CD4-positive, alpha-beta T cell treated with Interleukin-12 subunit alpha and Interleukin-12 subunit beta, for 1 hour (primary cell): ENCODE measurements at places on chromosomes 11 and 22.

DNA sequence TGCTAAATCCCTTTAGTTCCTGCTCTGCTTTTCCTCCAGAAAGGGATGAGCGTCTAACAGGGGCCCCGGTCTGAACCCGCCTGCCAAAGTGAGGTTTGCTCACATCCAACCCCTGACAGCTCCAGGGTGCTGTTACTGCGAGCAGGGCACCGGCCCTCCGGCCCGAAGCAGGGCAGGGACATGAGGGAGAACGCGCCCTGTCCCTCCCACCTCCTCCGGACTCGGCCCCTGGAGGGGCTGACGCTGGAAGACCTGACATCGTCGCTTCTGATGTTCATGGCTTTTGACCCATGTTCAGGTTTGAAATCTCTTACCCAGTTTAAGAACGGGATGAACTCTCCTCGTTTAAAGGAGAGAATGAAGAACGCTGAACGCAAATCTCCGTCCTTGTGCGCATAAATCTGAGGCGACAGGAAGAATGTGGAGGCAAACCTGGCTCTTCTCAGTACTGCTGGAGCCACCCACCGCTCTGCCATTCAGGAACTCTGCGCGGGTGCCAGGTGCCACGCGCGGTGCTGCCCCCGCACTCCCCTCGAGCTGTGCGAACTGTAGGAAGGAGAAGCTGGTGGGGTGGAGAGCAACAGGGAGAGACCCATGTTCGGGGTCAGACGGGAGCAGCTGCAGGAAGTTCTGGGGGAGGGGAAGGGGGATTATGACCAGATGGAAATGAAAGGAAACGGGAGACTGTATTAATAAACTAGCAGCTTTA lies 826 bp upstream of the EEF1G start:
- DNase-seq = no peak

- DNase-seq = no peak
These were observed 41.4 kb downstream of the MS4A2 start for GRCh38 chr11:60129853-60130252.

- no peak for DNase-seq
These were observed 29.3 kb downstream of the EIF3F start for GRCh38 chr11:8016440-8016839.

DNA sequence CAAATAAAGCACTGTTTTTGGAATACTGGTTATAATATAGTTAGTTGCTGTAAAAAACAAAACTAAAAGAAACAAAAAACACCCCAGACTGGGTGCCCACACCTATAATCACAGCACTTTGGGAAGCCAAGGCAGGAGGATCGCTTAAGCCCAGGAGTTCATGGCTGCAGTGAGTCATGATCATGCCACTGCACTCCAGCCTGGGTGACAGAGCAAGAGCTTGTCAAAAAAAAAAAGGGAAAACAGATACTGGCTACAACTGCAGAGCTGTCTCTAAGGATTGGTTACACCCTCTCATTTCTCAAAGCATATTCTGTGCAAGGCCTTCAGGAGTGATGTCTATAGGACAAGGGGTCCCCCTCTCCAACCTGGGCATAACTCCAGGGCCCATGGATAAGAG lies 14.6 kb upstream of the STK33 start:
- no peak for DNase-seq

DNA sequence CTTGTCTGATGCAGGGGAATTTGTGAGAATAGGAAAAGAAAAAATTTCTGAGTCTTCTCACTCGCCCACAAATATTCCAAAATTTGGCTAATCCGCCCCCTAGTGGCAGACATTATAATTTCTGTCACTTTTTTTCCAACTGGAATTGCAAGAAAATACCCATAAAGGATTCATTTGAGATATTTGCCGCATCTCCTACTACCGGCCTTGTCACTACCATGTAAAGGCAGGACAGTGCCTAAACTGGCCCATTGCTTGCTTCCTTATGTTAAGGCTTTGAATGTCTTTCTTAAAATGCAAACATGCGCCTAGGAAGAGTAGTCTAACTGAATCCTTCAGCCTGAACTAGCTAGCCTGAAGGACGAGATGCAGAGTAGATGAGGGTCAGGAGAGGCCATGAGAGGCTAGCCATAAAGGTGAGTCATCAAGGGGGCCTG lies 9.3 kb upstream of the CEP295 start:
- peak; percentile 49 for DNase-seq

GRCh38 chr11:114142707-114143106 lies 83.2 kb downstream of the ZBTB16 start:
- DNase-seq = no peak

- DNase-seq = peak; percentile 0
These were observed 1375.1 kb upstream of the TENM4 start for GRCh38 chr11:80815752-80816453.

DNA sequence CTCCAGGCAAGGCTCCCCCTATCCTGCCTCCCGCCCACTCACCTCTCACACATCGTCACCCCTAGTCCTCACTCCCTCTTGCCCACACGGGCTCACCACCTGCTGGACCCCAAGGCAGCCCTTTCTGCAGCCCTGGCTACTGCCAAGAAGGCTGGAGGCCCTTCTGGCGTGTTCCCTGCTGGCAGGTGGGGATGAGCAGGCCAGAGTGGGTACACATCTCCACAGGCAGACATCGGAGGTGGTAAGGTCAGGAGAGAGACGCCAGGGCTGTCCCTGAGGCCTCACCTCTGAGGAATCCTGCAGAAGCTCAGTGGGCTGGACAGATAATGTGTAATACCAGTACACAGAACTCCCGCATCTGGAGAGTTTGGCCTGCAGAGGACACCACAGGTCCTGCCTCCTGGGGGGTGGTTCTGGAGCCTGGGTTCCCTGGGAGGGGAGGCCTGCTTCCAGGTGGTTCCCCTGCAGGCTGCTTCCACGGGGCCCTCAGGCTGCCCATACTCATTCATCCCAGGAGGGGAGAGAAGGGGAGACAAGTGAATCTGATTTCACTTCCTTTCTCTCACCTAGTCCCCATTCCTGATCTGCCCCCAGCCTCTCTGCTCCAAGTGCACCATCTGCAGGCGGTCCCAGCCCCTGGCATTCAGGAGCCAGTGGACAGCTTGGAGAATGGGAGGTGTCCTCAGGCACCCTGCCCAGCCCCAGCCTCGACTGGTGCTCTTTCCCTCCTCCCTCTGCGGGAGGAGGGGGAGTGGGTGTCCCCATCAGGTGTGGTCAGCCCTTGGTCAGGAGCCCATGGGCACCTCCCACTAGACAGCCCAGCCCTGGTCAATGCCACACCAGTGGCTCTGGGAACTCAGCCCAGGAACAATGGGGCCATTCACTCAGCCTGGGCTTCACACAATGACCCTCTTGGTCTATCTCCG lies 6.1 kb upstream of the CHST1 start:
- no peak for DNase-seq

DNA sequence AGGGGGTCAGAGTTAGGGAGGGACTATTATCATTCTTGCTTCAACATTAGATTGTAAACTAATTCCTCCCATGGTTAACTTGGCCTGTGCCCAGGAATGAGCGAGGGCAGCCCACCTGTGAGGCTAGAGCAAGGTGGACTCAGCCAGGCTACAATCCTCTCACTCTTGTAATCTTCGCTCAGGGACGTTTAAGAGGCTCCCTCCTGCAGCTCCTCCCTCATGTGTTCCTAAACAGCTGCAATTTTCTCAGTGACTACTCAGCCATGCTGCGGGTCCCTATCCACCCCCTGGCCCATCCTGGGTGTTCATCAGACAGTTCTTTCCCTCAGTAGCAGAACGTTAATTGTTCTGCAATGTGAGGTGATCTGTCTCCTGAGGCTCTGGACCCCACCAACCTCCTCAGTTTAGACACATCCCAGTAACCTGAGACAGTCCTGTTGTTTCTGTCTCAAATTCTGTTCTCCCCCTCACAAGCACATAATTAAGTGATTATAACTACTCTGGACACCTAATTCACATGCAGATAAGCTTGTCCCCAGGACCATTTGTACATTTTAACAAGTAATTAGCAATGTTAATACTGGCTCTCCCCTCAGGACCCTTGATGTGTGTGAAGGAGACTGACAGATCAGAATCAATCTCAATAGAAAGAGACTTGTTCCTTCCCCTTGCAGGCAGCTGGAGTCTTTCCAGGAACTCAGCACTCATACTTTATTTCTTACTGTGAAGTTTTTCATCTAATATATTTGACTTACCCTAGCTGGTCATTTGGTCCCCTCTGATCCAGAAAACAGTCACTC lies 337.2 kb upstream of the B3GAT1 start:
- DNase-seq = no peak

DNA sequence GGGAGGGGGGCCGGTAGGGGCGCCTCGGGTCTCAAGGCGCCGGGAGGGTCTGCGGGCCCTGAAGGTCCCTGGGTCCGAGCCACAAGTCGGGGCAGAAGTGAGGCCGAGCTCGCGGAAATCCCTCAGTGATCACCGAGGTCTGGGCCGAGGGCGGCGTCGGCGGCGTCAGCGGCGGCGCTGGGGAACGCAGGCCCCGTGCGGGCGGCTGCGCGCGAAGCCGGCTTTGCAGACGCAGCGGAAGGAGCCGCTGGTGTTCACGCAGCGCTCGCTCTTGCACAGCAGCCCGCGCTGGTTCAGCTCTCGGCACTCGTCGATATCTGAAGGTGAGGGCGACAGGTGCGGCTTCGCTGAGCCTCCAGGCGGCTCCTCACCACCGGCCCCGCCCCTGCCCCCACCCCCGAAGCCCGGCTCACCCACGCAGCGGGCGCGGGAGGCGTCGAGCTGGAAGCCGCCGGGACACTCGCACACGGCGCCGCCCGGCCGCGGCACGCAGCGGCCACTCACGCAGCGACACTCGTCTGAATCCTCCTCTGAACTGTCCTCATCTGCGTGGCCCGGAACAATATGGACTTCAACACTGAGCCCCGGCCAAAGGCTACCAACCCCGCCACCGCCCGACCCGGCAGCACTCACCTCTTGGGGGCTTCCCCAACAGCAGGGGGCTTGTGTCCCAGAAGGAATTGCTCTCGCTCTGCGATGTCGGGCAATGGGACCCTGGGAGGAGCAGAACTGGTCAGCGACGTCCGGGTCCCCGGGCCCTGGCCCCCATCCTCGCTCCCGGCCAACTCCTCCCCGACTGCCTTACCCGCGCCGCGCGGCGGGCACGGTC lies 14.2 kb downstream of the SCYL1 start:
- DNase-seq = no peak

- DNase-seq = no peak
These were observed 27.3 kb downstream of the CAPN1 start for GRCh38 chr11:65208785-65209710.

DNA sequence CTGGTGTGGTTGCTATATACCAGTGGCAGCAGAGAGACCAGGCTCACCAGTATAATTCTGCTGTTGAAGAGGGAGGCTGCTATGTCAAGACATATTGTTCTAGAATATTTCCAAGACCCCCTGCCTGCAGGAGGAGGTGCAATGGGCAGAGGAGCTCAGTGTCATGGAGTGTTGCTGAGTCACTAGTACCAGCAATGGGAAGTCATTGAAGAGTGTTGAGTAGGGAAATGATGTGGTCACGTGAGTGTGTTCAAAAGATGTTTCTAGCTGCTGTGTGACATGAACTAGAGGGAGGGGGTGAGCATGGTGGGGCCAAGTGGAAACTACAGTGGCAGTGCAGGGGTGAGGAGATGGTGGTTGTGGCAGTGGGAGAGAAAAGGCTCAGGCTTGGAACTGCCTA lies 76.3 kb upstream of the BIRC3 start:
- DNase-seq = no peak

DNA sequence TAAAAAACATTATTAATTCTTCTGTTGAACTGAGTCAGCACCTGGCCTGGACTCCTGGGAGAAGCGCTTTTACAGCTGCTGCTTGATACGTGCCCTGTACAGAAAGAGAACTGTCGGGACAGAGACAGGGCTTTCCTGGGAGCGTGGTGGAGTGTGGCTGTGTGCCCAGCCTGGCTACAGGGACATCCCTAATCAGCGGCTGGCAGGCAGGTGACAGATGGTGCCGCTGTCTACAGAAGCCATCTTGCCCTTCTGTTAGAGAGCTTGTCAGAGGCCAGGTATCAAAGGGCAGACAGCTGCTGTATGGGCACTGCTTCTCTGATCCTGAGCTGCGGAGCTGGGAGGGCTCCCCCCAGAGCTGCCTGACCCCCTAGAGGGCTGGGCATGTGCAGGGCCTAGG lies 361.8 kb downstream of the TENM4 start:
- no peak for DNase-seq

GRCh38 chr11:47869544-47870393 lies 21.6 kb upstream of the NUP160 start:
- DNase-seq = no peak

DNA sequence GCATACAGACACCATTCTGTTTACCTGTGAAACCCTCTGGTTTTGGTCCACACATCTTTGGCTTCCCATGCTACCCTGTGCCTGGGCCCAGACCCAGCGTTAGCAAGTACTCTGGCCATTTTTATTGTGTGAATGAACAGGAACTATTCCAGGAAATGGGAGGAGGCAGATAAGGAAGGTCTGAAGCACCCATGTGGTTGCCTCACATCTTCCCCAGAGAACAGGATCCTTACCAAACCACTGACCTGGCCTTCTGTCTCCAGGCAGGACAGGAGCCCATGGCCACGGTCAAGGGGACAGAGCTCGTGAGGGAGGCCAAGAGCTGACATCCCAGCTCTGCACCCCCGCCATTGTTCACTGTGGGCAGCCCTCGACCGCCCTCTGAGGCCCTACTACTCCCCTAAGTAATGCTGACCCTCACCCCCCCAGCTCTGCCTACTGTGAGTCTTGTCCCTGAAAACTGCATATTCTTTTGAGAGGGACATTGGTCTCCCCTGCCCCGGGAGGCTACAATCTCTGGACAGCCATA lies 97.7 kb upstream of the TP53I11 start:
- no peak for DNase-seq

- DNase-seq = no peak
These were observed 5.4 kb downstream of the WNT7B start for GRCh38 chr22:45971408-45972028.

DNA sequence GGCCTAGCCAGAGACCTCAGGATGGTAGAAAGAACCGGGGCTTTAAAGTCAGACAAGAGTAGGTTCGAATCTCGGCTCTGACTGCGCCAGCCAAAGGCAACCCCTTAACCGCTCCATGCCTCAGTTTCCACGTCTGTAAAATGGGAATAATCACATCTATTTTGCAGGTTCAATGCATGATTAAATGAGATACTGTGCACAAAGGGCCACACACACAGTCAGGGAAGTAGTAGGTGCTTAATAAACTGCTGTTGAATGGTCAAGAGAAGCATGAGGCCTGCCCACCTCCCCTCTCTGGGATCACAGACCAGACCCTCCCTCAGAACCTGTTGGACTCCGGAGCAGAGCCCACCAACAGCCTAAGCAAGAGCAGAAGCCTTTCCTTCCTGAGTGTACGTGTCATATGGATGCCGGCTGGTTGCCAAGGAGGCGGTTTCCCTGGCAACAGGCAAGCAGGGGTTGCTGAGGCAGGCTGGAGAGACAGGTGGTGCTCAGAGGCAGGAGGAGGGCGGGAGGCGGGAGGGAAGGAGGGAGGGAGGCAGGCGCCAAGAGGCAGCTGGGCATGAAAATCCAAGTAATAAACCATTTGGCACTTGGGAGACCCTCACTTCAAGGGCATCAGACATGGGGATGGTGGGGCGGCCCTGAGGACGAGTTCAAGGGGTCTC lies 43.9 kb downstream of the NFAM1 start:
- DNase-seq = no peak

GRCh38 chr11:78061088-78061920 lies 2.4 kb upstream of the THRSP start:
- DNase-seq = no peak

- no peak for DNase-seq
These were observed 14.7 kb upstream of the IFT27 start for GRCh38 chr22:36790648-36791047.

- DNase-seq = peak; percentile 12
These were observed 6.8 kb upstream of the TPBGL start for GRCh38 chr11:75233754-75234172.
